Astrocyte of the spinal cord (primary cell): ENCODE measurements at places on chromosomes 7 and 10.
A peak's percentile ranks its signal among the peaks of the same experiment; 100 is the strongest.

DNA sequence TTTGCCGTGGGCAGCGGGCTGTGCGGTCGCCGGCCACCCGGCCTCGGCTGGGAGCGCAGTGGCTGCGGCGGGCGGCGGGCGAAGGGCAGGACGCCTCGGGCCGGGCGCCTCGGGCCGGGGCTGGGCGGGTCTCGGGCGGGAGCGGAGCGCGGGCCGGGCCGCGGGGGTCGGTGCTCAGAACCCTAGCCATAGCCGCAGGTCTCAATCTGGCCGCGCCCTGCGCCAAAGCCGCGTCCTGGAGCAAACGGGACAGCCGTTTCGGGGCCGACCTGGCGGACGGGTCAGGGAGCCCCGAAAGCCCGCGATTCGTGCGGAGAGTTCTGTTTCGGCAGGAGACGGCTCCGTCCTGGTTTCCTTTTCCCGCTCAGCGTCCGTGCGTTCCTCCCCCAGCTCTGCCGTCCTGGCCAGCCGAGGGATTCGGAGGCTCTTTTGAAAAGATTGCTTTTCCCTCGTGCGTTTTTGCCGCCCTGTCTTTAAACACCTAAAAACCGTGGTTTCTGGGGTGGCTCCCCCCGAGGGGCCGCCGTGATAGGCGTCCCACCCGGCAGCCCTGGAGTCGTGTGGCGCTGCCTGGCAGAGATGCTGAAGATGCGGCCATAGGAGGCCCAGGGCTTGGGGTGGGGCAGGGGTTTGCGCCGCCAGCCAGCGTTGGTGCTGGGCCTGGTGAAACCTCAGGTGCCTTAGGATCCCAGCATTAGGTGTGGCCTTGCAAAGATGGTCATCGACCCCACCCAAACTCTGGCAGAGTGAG is 727 bp downstream of the RET start:
- DNase-seq: peak; percentile 2

DNA sequence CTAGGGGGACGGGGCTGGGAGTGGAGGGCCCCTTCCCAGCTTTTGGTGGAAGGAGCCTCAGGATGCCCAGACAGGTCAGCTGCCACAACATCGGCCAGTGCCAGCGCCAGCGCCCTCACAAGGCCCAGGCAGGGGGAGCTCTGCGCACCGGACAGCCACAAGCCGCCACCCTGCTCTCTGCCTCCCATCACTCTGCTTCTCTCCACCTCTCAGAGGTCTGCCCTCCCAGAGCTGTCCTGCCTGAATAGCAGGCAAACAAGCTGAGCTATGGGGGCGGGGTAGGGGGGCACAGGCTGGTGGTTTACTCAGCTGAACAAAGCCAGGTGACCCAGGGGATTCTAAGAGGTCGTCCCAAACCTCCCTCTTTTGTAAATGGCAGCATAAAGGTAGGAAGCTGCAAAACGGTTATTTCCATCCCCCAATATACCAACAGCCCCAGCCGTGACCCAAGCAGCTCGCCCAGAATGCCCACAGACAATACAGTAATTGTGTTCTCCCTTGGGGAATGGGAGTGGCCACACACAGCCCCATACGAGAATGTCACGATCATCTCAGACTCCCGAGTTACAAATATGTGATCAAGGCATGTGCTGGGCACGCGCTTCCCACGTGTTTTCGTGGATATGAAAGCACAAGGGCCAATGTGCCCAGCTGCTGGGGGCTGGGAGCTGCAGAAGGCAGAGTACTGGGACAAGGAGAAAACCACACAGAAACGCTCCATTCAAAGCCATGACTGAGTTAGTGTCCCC is 19.7 kb downstream of the FAM53B start:
- no peak for DNase-seq

DNA sequence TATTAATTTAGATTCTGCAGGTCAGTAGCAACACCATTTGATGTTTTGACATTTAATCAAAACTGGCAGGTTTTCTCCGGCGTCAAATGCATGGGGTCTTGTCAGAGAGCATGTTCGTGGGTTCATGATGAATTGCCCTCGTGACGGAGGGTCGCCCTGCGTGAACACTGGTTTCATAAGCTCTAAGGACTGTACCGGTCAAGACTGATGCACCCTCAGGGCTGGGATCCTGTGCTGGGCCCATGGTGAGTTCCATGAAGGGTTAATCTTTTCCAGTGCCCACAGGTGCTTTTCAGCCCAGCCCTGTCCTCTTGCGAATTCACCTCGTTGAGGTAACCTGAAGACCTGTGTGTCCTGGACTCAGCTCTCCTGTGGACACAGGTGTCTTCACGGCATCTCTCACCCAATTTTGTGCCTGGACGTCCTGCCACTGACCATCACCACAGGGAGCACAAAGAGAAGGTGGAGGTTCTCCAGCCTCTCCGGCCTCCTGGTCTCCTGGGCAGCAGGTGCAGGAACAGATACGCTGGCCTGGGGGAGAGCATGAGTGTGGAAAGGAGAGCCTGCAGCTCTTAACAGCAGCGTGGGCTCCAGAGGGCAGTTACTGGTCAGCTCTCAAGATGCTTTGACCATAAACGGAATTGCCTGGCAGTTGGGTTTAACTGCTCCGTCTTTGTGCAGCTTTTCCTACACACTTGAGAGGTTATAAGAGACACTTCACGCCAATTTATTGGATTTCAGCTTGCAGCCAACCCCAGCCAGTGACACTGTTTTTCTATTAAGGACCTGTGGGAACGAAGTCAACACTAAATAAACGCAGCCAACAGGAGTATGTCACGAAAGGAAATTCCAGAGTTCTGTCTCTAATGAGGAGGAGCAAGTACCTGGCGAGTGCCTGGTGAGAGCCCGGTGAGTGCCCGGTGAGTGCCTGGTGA is 37.4 kb upstream of the CFAP46 start:
- no peak for DNase-seq

- no peak for DNase-seq
These were observed 73.2 kb downstream of the NKX6-2 start for GRCh38 chr10:132712743-132713142.

DNA sequence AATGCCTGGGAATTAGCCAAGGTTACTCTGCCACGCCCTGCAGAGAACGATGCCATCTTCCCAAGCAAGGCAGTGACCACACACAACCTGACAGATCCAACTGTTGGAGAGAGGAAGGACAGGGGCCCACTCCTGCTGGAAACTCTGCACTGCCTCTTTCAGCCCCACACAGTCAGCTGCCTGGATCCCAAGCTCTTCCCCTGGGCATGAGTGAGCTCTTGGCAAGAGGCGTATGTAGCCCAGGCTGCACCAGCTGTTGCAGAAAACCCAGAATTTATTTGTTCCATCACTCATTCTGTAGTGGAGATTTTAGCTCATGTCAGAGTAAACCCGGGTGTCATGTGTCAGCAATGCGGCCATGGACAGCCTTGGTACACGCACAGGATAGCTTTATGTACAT is 135.1 kb upstream of the TRIM24 start:
- DNase-seq: no peak

- DNase-seq: no peak
These were observed 9.4 kb downstream of the PIP4K2A start for GRCh38 chr10:22704942-22705341.

DNA sequence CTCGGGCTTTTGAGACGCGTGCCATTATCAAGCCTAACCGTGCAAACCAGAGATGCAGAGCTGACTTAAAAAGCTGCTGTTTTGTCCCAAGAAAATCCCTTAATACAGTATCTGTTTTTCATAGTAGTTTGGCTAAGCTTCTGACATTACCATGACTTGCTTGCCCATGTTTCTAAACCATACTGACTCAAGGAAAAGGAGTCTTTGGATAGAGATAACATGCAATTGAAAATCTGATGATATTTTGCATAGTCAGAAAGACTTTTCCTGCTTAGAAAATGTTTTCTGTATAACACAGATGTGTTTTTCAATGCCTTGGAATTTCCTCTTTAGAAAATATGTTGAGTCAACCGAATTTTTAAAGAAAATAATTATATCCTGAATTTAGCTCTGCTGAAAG is 21.5 kb upstream of the AKR1E2 start:
- peak; percentile 22 for DNase-seq

DNA sequence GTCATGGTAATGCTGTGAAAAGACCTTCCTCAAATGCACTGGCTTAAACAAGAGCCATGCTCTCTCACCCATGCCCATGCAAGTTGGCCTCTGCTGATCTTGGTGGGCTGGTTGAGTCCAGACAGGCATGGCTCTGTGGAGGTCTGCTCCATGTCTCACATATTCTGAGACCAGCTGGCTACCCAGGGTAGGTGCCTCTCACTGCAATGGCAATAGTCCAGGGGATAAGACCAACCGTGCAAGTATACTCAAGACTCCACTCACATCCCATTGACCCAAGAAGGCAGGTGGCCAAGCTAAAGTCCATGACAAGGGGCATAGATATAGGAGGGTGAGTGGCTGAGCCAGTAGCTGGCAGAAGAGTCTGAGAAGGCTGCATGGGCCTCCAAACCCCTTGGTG is 14.2 kb upstream of the EBF3 start:
- no peak for DNase-seq

DNA sequence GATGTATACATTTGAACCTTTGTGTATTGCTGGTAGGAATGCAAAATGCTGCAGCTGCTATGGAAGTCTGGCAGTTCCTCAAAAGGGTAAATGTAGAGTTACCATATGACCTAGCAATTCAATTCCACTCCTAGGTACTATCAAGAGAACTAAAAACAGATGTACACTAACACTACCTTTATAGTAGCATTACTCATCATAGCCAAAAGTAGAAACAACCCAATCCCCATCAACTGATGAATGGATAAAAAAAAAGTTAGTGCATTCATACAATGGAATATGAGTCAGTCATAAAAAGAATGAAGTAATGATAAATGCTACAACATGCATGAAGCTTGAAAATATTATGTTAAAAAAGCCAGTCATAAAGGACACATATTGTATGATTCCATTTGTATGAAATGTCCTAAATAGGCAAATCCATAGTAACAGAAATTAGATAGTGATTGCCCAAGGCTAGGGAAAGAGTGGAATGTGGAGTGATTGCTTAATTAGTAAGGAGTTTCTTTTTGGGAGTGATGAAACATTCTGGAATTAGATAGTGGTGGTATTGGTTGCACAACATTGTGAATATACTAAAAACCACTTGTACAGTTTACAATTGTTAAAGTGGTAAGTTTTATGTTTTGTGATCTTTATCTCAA is 96.4 kb upstream of the AOAH start:
- DNase-seq: no peak

GRCh38 chr10:98134431-98135221 is at the start of gene R3HCC1L:
TSS of gene R3HCC1L (plus strand) at chr10:98134657. CDS start at chr10:98208115, 73,458 bp downstream.
- DNase-seq: peak; percentile 88

DNA sequence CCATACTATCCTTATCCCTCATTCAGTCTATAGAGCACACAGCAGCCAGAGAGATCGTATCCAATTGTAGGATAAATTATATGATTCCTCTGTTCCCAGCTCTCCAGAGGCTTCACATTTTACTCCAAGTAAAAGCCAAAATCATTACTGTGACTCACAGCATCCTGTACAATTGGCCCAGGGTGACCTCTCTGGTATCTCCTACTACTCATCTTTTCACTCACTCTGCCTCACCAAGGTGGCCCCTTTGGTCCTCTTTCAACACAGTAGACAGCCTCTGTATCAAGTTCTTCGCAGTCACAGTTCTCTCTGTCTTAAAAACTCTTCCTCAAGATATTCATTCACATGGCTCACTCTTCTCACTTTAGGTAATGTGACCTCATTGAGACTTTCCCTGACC is 72.6 kb upstream of the LSM8 start:
- DNase-seq: no peak

DNA sequence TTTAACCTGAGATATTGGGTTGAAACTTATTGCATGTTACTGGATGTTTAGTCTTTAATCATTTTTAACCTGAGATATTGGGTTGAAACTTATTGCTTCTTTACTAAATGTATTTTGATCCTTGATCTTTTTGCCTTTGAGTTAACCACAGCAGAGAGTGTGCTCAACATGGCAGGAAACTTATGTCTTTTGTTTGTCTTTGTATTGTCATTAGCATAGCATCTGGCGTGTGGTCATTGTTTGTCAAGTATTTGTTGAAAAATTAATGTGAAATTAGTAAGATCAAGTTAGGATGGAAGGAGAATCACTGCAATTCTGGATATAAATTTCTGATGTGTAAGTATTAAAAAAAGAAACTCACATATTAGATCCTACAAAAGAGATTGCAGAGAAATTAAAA is 8.2 kb downstream of the MRC1 start:
- DNase-seq: no peak

- DNase-seq: no peak
These were observed 560.3 kb downstream of the ATRNL1 start for GRCh38 chr10:115653473-115653872.

- no peak for DNase-seq
These were observed 46.8 kb upstream of the NAMPT start for GRCh38 chr7:106331441-106332175.
